ENCODE measurements at places on chromosomes 4 and X.

DNA sequence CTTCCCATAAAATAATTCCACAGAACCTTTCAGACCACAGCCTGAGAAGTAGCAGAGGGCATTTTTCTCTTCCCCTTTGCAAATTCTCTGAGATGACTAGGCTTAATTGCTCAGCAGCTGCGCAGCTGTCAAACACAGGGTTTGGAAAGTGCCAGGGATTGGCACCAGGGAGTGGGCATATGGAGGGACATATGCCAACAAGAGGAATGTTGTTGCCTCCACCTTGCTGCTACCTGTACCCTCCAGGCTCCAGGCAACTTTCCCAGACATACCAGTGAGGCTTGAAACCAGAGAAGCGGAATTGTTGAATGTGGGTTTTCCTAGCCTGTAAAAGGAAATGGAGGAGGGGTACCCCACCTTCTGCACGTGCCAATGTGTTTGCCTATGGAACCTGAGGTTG, 256.2 kb upstream of the GPR101 start:
- DNase-seq: no peak

DNA sequence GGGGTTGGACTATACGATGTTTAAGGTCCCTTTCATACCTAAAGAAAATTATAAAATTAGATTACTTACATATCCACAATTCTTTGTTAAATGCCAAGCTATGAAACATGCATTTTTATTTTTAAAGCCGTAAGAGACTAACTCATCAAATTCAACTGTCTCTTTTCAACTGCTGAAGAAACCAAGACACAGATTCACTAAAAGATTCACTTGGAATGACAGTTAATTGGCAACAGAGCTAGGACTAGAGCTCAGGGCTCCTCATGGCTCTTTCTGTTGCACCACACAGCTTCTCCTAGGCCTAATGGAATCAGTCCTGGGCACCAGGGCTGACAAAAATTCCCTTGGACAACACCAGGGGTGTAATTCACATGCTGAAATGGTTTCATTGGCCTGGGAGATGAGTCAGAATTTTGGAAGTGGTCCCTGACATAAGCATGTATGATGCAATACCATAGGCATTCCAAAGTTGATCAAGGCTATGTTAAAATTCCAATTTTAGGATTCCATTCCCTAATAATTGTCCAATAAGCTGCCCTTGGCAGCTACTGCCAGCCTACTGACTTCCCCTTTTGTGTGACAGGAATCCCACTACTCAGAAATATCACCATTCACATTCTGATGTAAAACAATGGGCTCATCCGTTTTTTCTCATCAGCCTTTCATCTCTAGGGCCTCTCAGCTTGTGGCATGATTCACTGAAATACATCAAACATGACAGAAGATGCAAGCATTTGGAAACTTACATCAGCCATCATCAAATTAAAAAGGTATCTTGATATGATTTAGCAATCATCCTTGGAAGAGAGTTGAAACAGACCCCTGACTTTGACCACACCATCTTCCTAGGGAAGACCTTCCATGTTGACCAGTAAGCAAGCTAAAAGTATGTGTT, 54.2 kb downstream of the PLAC1 start:
- DNase-seq: no peak

DNA sequence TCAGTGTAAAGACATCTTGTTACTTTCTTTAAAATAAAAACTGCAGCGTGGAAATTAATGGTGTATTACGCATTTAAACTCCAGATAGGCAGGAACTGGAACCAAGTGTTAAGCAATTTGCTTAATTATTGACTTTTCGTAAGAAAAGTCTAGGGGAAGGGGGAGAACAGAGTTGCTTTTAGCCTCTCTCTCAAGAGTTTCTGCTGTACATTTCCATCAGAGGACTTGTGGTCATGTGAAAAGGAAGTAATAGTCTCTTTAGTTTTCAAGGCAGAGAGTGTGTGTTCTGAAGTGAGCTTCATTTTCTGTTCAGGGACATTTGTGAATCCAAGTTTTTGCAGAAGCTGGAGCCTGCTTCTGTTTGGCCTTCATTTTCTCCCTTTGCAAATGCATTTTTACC, 127.2 kb downstream of the UBE2K start:
- no peak for DNase-seq

GRCh38 chr4:99282731-99283130, 8.1 kb downstream of the ADH1A start:
- no peak for DNase-seq

- no peak for DNase-seq
Observed at GRCh38 chr4:89773805-89774204, 63.2 kb downstream of the SNCA start.

- DNase-seq: no peak
Observed at GRCh38 chr4:56861360-56861759, 39.9 kb upstream of the SPINK2 start.

DNA sequence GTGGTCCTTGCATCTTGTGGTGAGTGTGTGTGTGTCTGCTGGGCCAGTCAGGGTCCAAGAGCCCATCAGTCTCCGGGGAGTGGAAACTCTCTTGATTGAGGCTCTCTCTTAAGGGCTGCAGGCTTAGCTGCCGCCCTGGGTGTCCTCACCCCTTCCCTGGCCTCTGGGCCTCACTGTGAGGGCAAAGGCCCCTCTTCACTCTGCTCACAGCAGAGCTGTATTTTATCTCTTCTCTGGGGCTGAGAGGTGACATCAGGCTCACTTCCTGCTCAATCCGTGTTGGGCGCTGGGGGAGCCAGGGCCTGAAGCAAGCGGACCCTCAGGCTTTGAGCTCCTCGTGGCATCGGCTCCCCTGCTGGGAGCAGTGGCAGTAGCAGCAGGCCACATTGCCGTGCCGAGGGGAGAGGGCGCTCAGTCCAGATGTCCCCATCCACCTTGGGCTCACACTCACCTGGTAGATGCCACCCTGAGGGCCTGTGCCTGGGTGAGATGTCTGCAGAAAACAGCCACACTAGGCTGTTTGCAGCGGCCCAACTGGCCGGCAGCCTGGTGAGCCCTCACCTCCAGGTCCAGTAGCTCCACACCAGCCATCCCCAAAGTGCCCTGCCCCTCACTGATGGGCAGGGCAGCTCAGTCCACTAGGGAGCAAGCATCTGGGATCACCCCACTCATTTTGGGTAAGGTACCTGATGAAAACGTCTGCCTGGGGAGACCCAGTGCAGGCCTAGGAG, 24.7 kb upstream of the PRPS1 start:
- DNase-seq: no peak

DNA sequence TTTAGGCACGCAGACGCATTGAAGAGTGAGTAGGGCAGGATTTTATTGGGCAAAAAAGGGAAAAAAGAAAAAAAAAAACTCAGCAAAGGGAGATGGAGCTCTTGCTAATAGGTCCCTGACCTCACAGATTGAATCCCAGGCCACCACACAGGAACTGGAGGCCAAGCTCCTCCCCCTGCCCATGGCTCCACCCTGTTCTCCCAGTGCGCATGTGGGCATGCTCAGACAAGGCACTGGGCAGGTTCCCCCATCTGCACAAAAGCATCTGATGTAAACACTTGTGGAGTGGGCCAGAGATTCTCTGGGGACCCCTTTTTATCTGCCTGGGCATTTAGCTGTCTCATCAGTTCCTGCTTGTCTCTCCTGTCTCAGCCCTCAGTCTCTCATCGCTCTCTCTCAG, 9.5 kb downstream of the FRMD7 start:
- DNase-seq: no peak

GRCh38 chr4:80535551-80535950, 200.0 kb downstream of the CFAP299 start:
- DNase-seq: peak; percentile 23

- DNase-seq: no peak
Observed at GRCh38 chr4:7166237-7166636, 26.1 kb upstream of the SORCS2 start.

GRCh38 chr4:6343939-6344408, 74.3 kb downstream of the WFS1 start:
- no peak for DNase-seq

- DNase-seq: no peak
Observed at GRCh38 chr4:24794916-24795665, at the start of gene SOD3. TSS of gene SOD3 (plus strand) at chr4:24795573. CDS start at chr4:24799522, 3,949 bp downstream.

GRCh38 chrX:82782014-82782413, 726.1 kb upstream of the POU3F4 start:
- DNase-seq: no peak

DNA sequence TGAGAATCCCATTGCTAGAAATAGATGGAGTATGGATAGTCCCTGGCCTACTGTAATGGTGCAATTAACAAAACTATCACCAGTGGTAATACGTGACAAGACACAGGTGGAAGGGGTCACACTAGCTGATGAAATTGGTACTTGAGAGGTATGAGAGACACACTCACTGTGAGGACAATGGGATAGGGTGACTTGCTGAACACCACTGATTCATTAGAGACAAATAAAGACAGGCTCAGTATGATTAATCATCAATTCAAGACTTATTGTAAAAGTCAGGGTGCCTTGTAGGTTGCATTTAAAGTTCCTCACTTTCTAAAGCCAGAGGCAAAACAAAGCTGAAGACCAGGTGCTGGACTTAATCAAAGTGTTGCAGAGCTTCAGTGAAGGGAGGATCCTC, 361.6 kb upstream of the EMCN start:
- DNase-seq: no peak

DNA sequence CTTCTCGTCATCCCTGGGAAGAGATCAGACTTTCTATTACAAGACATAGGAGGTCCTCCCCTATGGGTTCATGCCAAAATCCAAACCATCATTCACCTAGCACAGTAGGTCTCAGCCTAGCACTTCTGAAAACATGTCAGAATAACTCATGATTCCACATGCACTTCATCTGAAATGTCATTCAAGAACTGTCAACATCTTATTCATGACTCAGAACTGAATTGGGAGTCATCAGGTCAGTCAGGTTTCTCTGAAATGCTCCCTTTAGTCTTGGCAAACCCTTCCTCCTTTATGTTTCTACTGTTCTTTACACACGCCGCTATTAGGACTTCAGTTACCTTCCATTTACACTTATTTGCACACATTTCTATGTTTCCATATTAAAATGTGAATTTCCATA, 67.2 kb downstream of the ANTXR2 start:
- DNase-seq: no peak

DNA sequence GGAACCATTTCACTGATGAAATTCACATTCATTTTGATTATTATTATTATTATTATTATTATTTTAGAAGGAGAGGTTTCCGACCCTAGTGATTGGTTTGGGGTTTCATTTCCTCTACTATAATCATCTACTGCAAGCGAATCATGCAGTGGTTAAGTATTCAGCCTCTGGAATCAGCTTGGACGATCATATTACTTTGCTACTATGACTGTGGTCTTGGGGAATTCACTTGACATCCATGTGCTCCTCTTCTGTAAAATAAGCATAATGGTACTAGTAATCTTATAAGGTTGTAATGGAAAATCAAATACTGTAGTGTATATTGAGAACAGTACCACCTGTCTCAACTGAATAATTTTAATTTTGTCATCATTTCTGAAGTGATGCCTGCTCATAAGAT, 132.1 kb upstream of the SLC4A4 start:
- no peak for DNase-seq

DNA sequence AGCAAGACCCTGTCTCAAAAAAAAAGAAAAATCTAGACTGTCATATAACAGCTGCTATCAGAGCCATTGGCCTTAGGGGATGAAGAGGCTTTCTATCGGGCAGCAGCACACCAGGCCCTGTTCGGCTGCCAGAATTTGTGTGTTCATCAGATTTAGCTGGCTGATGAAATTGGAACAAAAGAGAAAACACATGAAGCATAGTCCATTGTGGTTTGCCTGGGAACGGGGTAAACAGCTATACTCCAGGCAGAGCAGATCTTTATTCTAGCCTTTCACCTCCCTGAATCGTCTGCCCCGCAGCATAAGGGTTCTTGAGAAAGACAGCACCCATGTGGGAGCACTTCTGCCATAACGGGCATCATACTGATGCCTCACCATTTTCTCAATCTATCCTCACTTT, 11.6 kb downstream of the TKTL1 start:
- no peak for DNase-seq

GRCh38 chrX:72371405-72371804, 65.7 kb upstream of the CITED1 start:
- no peak for DNase-seq

DNA sequence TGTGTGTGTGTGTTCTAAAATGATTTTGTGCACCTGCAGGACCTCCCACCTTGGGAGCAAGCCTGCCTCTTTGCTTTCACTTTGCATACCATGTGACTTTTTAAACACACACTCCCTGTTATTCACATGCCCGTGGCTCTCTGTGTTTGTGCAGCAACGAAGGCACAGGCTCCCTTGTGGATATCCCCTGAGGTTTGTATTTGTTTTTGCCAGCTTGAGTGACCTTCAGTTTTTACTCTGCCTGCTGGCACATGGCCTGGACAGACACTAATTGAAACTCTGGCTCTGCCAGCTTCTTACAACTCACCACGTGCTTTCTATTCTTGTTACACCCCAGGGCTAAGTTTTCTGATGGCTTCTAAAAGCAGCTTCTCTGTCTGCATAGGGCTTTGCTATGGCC, 885.8 kb downstream of the SH3BGRL start:
- peak; percentile 91 for DNase-seq

GRCh38 chrX:136162827-136163570, 15.7 kb downstream of the FHL1 start:
- no peak for DNase-seq

DNA sequence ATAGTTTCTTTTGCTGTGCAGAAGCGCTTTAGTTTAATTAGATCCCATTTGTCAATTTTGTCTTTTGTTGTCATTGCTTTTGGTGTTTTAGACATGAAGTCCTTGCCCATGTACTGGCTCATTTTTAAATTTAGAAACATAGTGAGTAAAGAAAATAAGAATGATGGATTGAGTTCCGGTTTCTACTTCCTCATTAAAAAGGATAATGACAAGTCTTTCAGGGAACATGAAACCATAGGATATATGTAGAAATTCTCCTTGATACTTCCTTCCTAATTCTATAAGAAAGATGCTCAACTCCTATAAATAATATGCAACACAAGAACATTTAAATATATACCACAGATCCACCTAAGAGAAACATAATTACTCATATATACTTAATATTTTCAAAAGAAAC, 240.9 kb downstream of the BANK1 start:
- no peak for DNase-seq

- DNase-seq: no peak
Observed at GRCh38 chr4:37953620-37954293, 6.4 kb upstream of the PTTG2 start.

DNA sequence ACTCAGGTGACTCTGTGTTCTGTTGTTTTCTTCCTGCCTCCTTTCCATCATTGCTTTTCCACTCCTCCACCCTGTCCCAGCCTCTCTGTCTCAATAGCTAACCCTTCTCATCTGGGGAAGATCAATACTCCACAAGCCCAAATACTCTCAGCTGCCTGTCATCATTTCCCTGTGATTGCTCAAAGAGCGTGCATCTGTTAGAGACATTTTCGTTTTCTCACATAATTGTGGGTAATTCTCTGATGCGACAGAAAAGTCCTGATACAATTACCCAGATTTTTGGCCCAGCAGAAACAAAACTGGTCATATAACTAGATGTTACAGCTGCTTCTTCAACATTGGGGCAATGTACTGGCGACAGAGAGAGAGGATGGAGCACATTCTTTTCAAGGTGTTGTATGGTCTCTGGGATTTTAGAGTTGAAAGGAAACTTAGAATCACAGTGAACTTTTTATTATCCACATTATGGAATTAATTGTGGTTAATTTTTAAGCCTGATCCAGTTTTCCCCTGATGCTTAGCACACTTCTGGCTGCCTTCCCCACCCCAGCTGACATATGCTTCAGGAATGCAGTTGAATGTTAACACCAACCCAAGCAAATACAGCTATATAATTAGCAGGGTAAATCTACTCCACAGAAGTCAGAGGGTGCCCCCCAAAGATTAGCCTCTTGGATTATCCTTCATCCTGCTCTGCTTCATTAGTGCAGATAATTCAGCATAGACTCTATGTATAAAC, 171.4 kb upstream of the ANXA3 start:
- DNase-seq: no peak

Data from NCI-H2081 (cell line).